ENCODE measurements at places on chromosomes 3 and 15.

GRCh38 chr15:101028772-101029438, 109.7 kb downstream of the LRRK1 start:
- no peak for DNase-seq

GRCh38 chr15:60370105-60370868, 27.5 kb downstream of the ANXA2 start:
- DNase-seq = no peak

GRCh38 chr3:24110051-24110450, 165.0 kb downstream of the NR1D2 start:
- DNase-seq = no peak

DNA sequence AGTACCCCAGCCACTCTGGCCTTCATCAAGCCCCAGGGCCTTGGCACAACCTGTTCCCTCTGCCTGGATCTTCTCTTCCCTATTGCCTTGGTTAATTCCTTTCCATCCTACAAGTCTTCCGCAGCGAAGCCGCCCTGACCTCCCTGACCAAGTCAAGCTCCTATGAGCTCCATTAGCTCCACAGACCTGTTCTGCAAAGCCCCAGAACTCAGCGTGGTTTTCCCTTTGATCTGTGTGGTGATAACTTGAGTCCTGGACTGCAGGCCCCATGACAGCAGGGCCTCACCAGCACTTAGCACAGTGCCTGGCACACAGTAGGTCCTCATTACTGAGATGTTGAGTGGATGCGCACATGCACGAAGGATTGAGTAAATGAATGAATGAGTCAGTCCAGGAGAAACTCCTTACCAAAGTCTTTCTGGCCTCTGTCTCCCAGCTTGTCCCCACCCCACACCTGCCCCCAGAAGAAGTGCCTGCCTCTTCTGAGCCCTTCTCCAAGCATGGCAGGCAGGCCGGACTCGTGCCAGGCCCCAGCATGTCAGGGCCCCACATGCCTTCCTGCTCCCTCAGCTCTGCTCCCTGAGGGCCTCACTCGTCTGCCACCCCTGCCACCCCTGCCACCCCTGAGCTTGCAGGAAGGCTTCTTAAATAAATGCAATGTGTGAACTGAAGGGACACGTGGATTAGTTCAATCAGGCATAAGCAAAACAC, 6.3 kb downstream of the ANPEP start:
- no peak for DNase-seq

DNA sequence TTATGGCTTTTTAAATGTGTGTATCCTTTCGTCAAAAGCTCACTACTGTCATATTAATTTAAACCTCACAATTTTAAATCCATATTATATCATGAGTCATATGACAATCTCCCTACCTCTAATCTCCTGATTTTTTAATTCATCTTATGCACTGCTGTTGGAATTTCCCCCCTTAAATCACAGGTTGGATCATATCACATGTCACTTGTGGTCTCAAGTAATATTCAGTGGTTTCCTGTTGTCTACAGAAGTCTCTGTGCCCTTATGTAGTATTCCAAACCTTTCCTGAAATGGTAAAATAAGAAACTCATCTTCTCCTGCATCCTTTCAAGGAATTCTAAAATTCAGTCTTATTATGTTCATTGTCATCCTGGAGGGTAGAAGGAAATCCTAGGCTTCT, 116.0 kb upstream of the CBLB start:
- no peak for DNase-seq

DNA sequence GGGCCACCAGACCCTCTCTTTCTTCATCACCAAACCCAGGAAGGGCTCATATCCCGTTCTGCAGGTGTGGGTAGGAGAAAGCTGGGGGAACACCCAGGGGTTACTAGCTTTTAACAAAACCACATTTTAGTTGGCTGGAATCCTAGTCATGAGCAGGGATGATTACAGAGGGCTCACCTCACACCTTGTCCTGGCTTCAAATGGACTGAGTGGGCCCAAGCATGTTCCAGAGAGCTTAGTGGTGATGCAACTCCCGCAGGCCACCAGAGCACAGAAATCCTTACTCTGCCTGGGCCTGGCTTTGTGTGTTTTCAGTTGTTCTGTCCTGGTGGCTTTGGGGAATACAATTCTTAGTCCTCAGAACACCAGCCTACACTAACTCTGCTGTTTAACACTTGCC, 56.8 kb upstream of the RYK start:
- no peak for DNase-seq

DNA sequence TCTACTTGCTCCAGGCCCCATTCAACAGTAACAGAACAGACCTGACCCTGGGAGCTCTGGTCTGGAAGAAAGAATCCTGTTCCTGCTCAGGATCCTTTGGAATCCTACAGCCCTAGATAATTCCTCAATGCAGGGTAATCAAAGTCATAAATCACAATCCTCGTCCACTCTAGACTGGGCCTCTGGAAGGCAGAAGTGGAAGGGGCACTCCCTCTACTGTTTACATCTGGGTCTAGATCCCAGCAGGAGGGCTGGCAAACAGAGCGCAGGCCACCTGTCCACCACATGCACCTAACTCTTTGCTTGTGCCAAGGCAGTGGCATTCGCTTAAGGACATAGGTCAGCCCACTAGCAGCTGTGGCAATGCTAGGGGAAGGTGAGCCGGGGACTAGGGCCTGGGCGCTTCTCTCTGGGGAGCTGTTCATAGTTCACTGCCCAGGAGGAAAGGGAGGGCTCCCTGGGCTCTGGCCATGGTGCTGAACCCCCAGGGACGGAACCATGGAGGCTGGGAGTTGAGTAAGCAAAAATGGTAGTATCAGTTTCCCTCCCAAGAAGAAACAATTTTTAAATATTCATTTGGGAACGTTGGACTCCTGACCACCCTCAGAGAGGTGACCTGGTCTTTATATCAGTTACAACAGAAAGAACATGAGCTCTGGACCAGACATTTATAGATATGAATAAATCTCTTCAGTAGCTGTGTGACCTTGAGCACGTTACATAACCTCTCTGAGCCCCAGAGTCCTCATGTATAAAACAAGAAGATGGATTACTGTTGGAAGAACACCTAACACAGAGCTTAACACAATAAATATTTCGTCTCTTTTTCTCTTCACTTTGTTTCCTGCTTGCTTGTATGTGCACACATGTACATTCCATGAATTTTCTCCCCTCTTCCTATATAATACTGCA, 90.2 kb downstream of the NTRK3 start:
- DNase-seq = no peak

GRCh38 chr3:126983653-126984390, 907 bp downstream of the PLXNA1 start:
- no peak for DNase-seq

DNA sequence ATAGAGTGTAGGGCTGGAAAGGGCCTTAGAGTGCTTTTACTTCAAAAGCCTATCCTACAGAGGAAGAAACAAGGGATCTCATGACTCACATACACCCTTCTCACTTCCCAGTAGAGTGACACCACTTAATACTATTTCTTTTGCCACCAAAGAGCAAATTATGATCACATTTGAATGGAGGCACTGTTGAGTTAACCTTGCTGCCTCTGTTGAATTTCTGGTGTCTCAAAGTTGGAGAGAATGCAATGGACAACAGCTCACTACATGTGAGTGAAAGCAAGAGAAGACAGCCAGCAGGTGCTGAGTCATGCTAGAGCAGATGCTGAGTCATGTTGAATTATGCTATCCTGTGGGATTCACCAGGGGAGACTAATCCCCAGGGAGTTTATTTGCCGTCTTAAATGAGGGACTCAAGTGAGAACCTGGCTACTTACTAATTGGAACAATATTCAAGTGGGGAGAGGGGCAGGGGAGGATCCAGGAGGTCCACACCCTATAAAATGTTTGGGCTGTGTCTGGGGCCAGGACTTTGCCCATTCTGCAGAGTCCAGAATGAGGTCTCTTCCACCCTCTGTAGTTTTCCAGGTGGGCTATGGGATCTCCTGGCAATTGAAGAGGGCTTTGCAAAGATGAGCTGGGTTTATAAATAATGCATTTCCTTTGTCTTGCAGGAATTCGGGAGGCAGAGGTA, 35.8 kb downstream of the ST8SIA2 start:
- peak; percentile 18 for DNase-seq

DNA sequence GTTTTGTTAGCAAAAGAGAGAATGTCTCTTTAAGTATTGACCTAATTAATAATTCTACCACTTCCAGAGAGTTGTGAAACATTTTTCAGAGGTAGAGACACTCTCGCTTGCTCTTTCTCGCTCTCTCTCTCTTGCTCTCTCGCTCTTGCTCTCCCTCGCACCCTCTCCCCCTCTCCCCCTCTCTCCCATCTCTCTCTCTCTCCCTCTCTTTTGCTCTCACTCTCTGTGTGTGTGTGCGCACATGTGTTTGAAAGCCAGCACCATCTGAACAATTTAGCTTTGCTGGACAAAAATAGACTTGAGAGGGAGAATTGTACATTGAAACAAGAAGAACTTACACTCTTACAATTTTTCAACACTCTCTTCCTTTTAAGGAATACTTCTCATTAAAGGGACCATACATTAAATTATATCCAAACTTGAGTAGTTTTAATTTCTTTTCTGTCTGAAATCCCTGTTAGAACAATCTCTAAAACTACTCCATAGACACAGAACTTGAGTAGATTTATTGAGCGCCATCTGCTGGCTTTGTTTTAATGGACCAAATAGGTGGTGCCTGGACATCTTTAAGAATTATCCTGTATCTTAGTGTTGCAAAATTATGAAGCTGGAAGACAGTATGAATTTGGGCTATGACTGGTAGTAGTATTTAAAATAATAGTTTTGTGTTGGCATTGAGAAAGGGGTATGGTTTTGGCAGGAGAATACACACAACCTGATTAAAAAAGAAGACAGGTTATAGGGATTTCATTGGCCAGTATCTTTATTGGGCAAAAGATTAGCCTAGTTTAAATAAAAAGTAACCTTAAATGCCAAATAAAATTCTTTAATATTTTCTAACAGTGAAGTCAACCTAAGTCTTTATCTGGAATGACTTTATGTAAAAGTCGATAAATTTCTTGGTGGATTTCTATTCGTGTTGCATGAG, 124.6 kb downstream of the AKAP13 start:
- DNase-seq = no peak

DNA sequence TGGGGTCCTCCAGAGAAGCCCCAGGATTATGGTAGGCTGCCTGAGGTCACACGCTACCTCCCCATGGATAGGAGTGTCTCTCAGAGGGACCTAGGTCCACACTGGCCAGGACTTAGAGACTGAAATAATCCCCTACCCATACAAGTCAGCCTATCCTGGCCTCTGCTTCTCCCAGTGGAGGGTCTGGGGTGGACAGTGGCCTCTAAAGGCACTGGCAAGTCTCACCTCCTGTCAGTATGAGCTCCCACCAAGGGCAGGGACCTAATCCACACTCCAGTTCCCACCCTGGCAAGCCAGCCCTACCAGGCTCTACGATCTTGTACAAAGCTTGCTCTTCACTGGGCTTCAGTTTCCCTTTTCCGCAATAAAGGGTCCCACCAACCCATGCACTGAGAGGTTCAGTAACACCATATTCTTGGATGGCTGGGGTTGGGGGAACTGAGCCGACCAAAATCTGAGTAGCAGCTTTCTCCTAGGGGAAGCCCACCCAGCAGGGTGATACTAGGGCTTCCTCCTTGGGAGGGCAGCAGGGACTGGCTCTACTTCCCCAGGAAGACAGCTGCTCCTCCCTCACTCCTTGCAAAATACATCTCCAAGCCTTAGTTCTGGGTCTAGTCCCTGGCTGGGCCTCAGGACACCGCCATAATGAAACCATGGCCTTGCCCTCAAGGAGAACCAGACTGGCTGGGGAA, 2.4 kb downstream of the CISH start:
- DNase-seq = no peak

- DNase-seq = no peak
Measured at GRCh38 chr3:156561533-156561932, 6.6 kb upstream of the SSR3 start.

GRCh38 chr3:153242896-153243295, 80.9 kb downstream of the RAP2B start:
- no peak for DNase-seq

DNA sequence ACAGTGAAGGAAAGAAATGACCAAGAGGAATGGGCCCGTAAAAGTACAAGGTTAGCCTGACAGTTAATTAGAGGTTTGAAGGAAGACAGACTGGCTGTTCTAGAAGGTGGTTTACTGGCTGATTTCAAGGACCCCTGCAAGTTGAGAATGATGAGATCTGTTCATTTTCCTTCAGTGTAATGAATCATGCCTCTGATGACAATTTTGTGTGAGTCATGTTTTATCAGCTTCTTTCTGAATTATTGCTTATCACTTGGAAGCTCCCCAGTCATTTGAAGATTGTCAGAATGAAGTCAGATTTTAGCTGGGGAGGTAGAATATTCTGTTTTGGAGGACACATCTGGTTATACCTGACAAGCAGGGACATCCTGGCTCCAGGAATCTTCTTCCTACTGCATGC, 50.6 kb downstream of the DRD3 start:
- no peak for DNase-seq

GRCh38 chr15:60814062-60814461, 335.1 kb upstream of the ICE2 start:
- no peak for DNase-seq

DNA sequence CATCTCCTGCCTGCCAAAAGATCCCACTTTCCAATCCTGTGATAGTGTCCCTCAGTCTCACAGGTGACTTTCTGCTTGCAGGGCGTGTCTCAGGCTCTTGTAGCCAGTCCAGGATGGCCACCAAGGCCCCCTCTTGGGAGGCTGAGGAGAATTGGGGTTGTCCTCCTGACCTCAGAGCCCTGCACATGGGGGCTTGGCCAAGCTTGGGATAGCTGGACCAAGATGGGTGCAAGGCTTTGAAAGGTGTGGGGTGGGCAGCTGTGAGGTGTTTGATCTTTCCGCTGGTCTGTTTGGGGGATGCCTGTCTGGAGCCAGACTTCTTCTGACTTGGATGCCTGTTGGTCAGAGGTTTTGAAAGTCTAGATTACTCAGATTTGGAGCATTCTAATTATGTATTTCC, 12.0 kb upstream of the CPNE9 start:
- DNase-seq = no peak

DNA sequence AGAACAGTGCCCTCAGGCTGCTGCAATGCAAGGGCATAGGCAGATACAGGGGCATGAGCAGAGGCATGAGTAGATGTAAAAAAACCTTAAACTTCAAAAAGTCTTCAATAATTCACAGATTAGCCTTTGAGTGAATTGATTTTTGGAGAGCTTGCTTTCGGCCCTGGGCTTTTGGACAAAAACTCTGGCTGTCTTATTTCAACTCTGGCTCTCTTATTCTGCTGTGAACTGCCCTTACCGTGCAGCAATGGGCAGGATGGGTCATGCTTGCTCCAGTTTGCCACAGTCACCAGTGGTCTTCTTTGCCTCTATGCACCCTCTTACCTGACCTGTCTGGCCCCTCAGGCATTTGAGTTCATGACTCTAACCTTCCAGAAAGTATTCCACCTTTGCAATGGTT, 555.7 kb downstream of the MAGI1 start:
- DNase-seq = no peak

Measured in iPS DF 6.9 (cell line).